ENCODE measurements at places on chromosomes 1 and 21.

- no peak for DNase-seq
Measured at GRCh38 chr1:53601867-53602775, 136.8 kb downstream of the GLIS1 start.

GRCh38 chr1:15236321-15236721 is 10.7 kb upstream of the FHAD1 start:
- peak; percentile 35 for DNase-seq

GRCh38 chr1:214588963-214589597 is 13.9 kb upstream of the CENPF start:
- no peak for DNase-seq

GRCh38 chr1:38452246-38452645 is 405.7 kb upstream of the POU3F1 start:
- no peak for DNase-seq

GRCh38 chr1:182714546-182714945 is 30.2 kb upstream of the RGS8 start:
- no peak for DNase-seq

GRCh38 chr21:46636550-46637285 is 1.2 kb downstream of the PRMT2 start:
- DNase-seq, result no peak

GRCh38 chr1:244817415-244817894 is 18.0 kb upstream of the COX20 start:
- DNase-seq, result no peak

- peak; percentile 19 for DNase-seq
Measured at GRCh38 chr1:178941849-178942248, 71.0 kb upstream of the ANGPTL1 start.

- DNase-seq, result peak; percentile 46
Measured at GRCh38 chr1:216178281-216178680, 245.0 kb downstream of the USH2A start.

DNA sequence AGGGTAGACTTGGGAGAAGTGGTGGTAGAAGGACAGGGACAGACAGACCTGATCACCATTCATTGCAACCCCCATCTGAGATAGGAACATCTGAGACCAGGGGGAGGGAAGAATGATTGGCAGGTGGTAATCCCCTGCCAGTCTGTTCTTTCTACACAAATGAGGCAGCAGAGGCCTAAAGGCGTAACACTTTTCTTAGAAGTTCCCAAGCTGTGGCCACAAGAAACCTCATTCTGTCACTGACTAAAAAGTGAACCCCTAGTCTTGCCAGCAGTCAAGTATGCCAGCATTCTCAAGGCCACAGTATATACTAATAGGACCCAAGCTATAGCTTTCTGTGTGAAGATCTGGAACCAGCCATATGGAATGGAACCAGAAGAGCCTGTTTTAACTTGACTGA is 638.0 kb downstream of the KCNT2 start:
- DNase-seq, result no peak

- DNase-seq, result no peak
Measured at GRCh38 chr1:228747301-228747935, 12.1 kb downstream of the RHOU start.

- peak; percentile 69 for DNase-seq
Measured at GRCh38 chr1:84146411-84147032, 2.5 kb downstream of the PRKACB start.

DNA sequence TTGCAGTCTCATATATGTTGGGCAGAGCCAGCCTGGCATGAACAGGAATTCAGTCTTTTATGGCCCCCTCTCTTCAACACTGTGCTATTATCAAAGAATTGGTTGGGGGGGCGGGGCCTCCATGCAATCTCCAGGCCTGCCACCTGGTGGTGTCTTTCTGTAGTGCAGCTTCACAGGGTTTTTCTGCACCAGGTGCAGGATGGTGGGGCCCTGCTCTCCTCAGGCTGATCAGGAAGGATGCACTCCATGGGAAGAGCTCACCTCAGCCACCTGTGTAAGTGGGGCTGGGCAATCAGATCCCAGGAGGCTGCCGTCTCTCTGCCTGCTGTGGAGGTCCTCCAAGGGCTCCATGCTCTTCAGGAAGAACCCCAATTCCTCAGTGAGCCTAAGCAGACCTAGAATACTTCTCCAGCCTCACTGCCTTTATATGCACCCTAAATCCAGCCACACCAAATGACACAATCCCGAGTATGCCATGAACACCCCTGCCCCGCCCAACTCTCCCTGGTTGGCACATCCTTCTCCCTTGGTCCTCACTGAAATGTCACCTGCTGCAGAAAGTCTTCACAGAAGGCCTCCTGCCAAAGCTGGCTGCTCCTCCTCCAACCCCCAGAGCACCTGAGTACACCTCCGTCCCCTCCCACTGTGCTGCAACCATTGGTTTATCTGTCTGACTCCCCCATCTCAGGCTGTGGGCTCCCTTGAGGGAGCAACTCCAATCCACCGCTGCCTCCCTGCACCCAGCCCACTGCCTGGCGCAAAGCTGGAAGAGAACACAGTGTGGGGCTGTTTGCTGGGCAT is 16.5 kb downstream of the STK40 start:
- peak; percentile 66 for DNase-seq

DNA sequence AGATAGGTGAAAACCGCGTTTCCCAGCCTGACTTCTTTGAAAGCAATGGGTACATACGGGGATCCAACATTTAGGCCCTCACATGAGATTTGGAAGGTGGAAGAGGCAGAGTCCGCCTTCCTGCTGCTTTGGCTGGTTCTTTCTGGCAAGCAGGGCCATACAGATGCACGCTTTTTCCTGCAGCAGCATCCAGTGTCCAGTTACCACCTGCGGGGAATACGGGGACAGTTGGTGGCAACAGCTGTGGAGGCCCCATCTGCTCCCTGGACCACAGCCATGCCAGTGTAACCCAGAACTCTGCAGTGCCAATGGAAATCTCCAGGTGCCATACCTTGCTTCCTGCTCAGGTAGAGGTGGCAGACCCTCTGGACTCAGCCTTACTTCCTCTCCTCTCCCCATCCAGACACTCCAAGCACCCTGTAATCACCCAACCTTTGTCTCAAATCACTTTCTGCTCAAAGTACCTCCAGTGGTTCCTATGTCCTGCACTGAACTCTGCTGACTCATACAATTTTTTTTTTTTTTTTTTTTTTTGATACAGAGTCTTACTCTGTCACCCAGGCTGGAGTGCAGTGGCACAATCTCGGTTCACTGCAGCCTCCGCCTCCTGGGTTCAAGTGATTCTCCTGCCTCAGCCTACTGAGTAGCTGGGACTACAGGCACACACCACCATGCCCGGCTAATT is 68.3 kb downstream of the SLC16A1 start:
- no peak for DNase-seq

- no peak for DNase-seq
Measured at GRCh38 chr1:10541286-10541685, 66.5 kb downstream of the PEX14 start.

GRCh38 chr1:180842491-180843275 is 70.0 kb upstream of the KIAA1614 start:
- DNase-seq, result no peak

DNA sequence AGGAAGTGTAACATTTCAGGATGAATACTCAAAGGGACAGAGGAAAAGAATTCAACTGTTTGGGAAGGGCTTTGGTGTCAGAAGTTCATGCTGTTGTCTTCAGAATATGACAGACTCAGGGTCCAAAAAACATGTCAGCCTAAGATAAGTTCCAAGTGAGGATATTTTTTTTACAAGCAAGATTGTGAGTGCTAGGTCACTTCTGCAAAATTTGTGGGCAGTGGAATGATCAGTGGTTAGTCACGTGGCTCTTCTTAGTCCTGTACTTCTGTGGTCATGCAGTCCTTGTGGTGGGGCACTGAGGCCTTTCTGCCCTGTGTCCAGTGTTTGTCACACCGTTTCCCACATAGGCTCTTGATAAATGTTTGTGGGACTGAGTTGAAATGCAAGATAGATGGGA is 5.2 kb downstream of the RGL1 start:
- no peak for DNase-seq

GRCh38 chr21:33578214-33578613 is 10.3 kb downstream of the DONSON start:
- peak; percentile 67 for DNase-seq

- DNase-seq, result no peak
Measured at GRCh38 chr1:165537356-165538109, 6.3 kb upstream of the LRRC52 start.

GRCh38 chr1:65527190-65527589 is 106.7 kb downstream of the LEPR start:
- DNase-seq, result peak; percentile 70

GRCh38 chr1:15808955-15809354 is 1.5 kb upstream of the UQCRHL start:
- DNase-seq, result no peak

DNA sequence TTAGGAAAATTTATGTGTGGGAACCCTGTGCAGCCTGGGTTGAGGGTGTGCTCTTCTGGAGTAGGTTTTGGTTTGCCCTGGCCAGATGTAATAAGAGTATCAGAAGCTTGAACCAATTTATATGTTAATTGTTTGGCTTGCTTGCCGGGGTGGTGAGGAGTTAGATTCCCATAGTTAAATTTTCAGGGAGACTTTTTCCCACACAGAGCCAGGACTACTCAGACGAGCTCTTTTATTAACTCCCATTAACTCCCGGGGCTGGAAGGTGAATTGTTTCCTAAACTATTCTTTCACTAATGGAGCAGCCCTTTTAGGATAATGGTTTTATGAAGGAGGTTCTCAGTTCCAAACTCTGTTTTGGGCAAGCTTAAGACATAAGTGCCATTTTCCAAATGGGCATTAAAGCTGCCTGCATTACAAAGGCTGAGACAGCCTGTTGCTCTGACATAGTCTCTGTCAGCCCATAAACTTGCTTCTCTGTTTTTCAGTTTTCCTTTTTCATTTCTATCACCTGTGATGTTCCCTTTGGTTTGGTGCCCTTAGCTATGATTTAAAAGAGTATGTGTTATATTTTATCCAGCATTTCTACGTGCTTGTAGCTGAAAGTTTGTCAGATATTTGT is 18.0 kb upstream of the RAB3GAP2 start:
- no peak for DNase-seq

GRCh38 chr1:156308078-156308477 is 9.0 kb upstream of the VHLL start:
- DNase-seq, result no peak

- peak; percentile 10 for DNase-seq
Measured at GRCh38 chr1:105138458-105138893, 1388.8 kb downstream of the AMY1C start.

DNA sequence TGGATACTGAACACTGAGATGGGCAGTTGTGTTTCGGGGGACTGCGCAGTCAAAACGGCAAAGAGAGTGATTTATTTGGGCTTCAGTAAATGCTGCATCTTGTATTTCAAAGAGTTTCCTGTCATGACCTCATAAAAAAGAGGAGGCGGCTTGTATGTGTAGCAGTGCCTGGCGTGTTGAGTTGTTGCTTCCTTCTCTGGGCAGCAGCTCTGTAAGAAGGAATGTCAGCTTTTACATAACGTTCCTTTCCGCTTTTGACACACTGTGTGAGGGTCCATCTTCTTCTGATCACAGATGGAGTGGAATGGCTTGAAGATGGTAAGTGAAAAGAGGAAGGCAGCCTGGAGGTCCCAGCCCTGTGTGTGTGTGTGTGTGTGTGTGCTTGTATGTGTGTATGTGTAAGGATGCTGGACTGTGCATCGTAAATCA is 941 bp downstream of the ELAVL4 start:
- DNase-seq, result peak; percentile 24

DNA sequence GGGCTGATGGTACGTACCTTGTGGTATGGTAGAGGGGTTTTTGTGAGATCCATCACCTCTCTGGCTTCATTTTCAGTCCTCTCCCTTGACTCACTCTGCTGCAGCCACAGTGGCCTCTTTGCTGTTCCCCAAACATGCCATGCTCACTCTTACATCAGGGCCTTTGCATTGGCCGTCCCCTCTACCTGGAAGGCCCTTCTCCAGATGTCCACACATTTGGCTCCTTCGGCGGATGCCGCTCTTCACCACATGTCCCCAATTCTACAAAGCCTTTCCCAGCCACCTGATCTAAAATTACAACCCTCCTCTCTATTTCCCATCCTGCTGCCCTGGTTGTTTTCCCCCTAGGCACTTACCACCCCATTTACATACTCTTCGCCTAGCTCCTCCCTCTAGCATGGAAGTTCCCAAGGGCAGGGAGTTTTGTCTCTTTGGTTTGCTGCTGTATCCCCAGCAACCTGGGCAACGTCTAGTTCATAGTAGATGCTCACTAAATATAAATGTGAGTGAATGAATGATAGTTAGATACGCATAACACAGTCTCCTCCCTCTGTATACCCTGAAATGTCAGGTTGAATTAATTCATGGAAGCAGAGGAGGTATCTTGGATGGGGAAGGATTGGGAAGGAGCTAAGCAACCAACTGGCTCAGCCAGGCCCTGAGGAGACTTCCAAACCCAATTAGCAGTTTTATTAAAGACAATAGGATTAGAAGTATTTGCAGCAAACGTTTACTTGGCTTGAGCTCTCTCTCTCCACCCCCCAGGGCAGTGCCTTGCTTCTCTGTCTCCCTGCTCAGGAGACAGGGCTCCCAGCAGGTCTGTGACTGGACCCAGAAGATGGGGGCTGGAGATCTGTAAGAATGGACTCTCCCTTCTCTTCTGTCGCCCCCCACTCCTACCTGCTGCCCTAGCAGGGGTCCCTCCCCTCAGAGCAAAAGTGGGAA is 264.2 kb downstream of the GRIK3 start:
- no peak for DNase-seq

- DNase-seq, result no peak
Measured at GRCh38 chr1:7616953-7617352, 154.1 kb upstream of the VAMP3 start.

- no peak for DNase-seq
Measured at GRCh38 chr1:116740296-116740695, 13.9 kb upstream of the CD2 start.

GRCh38 chr1:63046539-63046938 is 262.6 kb downstream of the ATG4C start:
- no peak for DNase-seq

- DNase-seq, result peak; percentile 50
Measured at GRCh38 chr21:44965251-44966022, 25.6 kb downstream of the SLX9 start.

- DNase-seq, result no peak
Measured at GRCh38 chr1:16131636-16132324, 24.1 kb downstream of the EPHA2 start.

DNA sequence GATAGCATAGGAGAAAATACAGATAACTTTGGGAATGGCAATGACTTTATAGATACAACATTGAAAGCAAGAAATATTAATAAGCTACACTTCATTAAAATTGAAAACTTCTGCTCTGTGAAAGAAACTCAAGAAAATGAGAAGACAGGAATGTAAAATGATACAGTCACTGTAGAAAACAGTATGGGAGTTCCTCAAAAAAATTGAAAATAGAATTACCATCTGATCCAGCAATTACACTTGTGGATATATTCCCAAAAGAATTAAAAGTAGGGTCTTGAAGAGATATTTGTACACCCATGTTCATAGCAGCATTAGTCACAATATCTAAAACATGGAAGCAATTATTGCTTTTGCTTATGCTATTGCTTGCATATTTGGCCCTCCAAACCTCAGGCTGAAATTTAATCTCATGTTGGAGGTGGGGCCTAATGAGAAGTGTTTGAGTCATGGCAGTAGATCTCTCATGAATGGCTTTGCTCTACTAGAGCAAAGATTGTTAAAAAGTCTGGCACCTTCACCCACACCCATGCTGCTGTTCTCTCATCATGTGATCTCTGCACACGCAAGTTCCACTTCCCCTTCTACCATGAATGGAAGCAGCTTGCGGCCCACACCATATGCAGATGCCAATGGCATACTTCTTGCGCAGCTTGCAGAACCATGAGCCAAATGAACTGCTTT is 15.3 kb upstream of the AHCYL1 start:
- DNase-seq, result peak; percentile 91
